ENCODE measurements at places on chromosomes 7 and 10. TPM values are rescaled to one million over a fixed set of nuclear protein-coding genes. Genes with fewer than 3 reads are reported as not detected.

DNA sequence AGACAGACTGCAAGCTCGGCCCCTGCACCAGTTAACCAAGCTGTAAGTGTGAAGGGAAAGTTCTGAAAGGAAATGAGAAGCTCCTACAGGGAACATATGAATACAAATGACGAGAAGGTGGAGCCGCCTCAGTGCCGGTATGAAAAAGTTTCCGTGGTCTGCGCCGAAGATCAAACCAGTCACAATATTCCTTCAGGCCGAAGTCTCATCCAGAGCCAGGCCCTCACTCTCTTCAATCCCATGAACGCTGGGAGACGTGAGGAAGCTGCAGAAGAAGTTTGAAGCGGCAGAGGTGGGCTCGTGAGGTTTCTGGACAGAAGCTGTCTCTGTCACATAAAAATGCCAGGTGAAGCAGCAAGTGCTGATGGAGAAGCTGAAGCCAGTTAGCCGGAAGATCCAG is 71.9 kb downstream of the CFAP46 start:
- no peaks in the 10 kb centered on the region for H3K4me1 ChIP-seq
- no peak overlapping the region for H3K4me3 ChIP-seq
- peak; percentile 14 for DNase-seq
- H3K27ac ChIP-seq, result no peak overlapping the region

AKR1C4 gene
- not detected for total RNA-seq

ADAMTS14 gene
- total RNA-seq, result 1.9 TPM

- no peak overlapping the region for H3K4me3 ChIP-seq
- H3K36me3 ChIP-seq, result peaks cover 5% of the 10 kb centered on the region
- H3K27me3 ChIP-seq, result no peaks in the 10 kb centered on the region
- no peaks in the 10 kb centered on the region for H3K4me1 ChIP-seq
- no peak for DNase-seq
These were observed 177.4 kb downstream of the ADK start for GRCh38 chr10:74328388-74328787.

DNA sequence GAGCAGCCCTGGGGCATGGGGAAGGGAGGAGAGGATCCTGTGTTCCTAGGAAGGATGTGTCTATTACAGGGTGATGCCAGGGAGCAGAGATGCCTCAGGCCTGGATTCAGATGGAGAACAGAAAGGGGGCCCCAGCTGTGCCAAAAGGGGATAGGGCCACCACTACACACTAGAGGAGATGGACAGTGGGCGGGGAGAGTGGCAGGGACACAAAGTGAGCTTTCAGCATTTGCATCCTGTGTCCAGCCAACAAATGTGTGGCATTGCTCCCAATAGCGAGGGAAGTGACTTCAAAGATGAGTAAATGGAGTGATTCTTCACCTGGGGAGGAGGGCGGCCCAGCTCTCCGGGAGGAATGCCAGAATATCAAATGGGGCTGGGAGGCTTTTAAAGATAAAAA is 64.9 kb upstream of the WAPL start:
- no peak overlapping the region for H3K27ac ChIP-seq
- no peaks in the 10 kb centered on the region for H3K4me1 ChIP-seq
- peak; percentile 24 for DNase-seq
- no peak overlapping the region for H3K4me3 ChIP-seq

VPS37D gene
- total RNA-seq, result 1.3 TPM

GRCh38 chr7:84058311-84059076 is 136.1 kb downstream of the SEMA3A start:
- H3K36me3 ChIP-seq, result peaks cover 16% of the 10 kb centered on the region
- no peak for DNase-seq
- H3K27ac ChIP-seq, result no peak overlapping the region
- no peaks in the 10 kb centered on the region for H3K27me3 ChIP-seq

- peaks cover 3% of the 10 kb centered on the region for H3K4me1 ChIP-seq
- DNase-seq, result no peak
- H3K27me3 ChIP-seq, result no peaks in the 10 kb centered on the region
- no peaks in the 10 kb centered on the region for H3K36me3 ChIP-seq
These were observed 14.9 kb downstream of the AFAP1L2 start for GRCh38 chr10:114389426-114389825.

OR6B1 gene
- not detected for total RNA-seq

Data from H9 (cell line).